ENCODE measurements at places on chromosomes 7 and 10.
A peak's percentile ranks its signal among the peaks of the same experiment; 100 is the strongest.

- peak; percentile 82 for DNase-seq
These were observed 2.2 kb upstream of the IGFBP3 start for GRCh38 chr7:45923290-45923689.

DNA sequence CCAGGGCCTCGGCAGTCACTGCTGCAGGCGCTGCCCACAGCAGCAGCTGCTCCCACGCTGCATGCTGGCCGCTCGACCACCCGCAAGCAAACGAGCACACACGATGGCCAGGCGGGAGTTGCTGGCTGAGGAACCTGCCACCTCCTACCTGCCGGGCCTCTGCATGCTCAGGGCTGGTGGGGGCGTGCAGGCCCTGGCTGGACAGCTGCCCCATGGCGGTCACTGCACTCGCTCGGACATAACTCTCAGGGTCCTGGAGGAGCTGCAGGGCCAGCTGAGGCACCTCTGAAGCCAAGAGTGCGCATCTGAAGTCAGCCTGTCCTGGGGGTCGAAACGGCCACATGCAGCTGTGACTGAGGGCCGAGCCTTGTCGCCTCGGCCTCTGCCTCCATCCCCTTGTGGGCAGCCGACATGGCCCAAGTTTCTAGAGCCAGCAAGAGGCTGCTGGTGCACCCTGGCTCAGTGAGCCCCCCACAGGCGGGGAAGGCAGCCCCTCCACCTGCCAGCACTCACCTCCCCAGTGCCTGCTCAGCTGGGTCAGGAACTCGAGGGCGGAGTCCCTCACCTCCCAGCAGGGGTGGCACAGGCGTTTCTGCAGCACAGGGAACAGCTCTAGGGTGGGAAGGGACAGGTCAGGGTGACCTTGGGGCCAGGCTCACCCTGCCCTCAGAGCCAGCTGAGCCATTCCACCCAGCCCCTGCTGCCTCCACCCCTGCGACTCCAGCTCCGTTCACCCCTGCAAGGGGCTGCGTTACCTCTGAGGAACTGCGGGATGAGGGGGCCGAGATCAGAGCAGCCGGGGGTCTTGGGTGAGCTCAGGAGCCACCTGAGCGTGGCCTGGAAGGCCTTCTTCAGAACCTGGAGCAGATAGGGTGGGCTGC is 16.1 kb downstream of the BRAT1 start:
- no peak for DNase-seq

GRCh38 chr10:31959461-31960173 is 31.0 kb upstream of the ARHGAP12 start:
- DNase-seq = no peak

DNA sequence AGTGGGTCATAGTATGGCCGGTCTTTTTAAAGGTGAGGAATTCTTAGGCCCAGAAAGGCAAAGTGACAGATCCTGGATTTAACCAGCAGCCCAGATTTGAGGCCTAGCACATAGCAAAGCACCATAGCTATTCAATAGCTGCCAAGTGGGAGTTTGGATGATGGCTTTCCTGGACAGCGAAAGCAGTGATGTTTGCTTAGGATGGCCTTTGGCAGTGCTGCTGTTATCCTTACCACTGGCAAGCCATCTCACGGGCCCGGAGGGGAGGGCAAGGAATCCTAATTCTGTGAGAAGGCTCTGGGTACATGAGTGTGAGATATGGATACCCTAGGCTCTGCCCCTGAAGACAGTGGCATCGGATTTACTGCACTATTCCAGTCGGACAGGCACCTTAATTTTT is 50.4 kb downstream of the TCF7L2 start:
- DNase-seq = no peak

DNA sequence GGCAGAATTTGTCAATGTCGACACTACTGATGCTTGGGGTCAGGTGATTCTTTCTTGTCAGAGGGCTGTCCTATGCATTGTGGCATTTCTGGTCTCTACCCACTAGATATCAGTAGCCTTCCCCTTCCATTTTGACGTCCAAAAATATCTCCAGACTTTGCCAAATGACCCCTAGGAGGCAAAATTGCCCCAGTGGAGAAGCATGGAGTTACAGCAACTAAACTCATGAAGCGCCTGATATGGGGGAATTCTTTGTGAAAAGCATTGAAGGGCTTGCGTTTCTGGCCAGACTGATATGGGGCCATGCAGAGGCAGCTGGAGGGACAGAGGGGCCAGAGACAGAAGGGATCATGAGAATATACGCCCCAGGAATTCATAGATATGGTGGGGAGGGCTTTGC is 43.6 kb downstream of the ADRB1 start:
- peak; percentile 44 for DNase-seq

GRCh38 chr10:69512901-69513300 is 60.3 kb downstream of the NEUROG3 start:
- no peak for DNase-seq

DNA sequence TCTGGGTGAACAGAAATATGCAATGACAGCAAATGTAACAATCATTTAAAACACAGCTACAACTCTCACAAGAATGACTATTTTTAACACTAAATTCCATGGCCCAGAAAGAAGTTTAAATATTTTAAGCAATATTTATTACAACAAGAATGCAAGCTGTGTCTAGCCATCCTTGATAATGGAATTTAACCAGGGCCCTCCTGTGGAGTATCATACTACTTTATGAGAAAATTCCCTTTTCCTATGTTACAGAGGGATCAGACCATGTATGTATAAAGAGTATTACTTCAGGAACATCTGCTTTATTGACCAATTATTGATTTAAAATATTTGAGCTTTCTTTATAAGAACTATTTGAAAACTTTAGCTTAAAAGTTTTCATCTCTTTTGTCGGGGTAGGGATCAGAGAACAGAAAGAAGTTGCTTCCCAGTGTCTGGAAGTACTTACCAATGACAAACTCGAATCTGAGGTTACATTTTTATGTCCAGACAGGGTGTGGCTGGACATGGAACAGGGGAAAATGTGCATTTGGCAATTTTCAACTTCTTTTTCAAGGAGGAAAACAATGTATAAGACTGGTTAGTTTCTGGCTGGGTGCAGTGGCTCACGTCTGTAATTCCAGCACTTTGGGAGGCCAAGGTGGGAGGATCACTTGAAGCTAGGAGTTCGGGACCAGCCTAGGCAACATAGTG is 48.3 kb upstream of the NRBF2 start:
- no peak for DNase-seq

GRCh38 chr10:74050653-74051052 is 52.7 kb downstream of the VCL start:
- no peak for DNase-seq

Data from SK-MEL-5 (cell line).